NCI-H1092 treated with DMSO at 0.1 percent for 48 hours (cell line): ENCODE measurements at places on chromosomes 12 and 14.

GRCh38 chr12:105933671-105934665, 204.8 kb downstream of the NUAK1 start:
- no peak for DNase-seq

DNA sequence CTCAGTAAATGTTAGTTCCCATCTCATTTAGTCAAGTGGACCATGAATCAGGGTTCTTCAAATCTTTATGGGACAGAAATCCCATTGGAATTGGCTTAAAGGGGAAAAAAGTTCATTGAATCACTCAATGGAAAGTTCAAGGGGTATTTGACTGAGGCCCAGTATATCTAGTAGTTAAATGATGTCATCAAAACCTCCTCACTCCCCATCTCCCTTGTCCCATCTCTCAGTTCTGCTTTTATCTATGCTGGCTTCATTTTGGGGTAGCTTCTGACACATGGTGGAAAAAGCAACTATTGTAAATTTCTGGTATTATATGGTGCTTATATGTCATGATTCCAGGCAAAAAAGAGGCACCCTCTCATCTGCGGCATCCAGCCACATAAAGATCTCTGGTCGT, 51.9 kb downstream of the DAAM1 start:
- no peak for DNase-seq

GRCh38 chr14:100586403-100587085, 673 bp downstream of the BEGAIN start:
- no peak for DNase-seq

DNA sequence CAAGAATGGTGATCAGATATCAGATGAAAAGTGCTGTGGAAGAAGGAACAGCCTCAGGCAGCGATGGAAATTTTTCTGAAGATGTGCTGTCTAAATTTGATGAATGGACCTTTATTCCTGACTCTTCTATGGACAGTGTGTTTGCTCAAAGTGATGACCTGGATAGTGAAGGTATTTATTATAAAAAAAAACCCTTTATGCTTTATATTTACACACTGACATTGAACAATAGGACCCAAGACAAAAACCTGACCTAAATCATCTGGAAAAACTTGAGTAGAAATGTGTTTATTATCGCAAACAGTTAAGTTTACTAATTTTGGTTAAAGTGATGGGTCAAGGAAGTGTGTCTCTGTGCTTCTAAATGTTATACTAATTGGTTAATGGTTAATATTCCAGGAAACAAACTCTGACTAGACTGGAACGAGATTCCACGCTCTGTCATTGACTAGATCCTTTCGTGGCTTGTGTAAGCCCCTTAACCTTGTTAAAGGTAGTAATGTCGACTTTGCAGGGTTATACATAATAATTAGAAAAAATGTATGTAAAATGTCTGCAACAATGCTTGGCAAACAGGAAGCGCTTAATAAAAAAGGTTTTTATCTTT, 62.7 kb downstream of the LRRK2 start:
- DNase-seq = no peak

DNA sequence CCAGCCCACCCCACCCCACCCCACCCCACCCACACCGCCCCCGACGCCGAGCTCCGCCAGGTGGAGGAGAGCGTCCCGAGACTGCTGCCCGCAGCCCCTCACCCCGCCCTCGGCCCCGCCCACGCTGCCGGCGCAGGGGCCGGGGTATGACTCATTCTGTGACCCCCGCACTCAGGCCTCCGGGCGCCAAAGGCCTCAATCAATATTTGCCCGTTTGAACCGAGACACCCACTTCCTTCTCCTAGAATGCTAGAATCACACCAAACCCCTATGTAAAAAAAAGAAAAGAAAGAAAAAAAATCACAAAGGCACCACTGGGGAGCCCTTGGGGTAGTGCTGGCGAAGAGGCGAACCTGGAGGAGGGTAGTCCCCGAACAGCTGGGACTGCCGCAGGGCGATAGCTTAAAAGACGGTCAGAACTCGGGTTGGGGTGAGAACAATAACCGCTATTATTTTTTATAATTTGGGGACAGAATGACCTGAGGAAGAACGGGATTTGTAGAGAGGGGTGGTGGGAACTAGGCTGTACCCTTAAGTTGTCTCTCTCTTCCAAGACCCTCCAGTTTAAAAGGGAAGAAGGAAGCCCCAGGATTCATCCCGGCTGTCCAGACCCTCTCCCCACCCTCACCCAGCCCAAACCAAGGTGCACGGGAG, 894 bp downstream of the KRT8 start:
- DNase-seq = peak; percentile 50

DNA sequence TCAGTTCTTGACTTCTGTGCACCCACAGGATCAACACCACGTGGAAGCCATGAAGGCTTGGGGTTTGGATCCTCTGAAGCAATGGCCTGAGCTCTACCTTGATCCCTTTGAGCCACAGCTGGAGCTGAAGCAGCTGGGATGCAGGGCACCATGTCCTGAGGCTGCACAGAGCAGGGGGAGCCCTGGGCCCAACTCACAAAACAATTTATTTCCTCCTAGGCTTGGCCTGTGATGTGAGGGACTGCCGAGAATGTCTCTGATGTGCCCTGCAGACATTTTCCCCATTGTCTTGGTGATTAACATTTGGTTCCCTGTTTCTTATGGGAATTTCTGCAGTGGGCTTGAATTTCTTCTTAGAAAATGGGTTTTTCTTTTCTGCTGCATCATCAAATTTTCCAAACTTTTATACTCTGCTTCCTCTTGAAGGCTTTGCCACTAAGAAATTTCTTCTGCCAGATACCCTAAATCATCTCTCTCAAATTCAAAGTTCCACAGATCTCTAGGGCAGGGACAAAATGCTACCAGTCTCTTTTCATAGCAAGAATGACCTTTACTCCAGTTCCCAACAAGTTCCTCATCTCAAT, 288.2 kb downstream of the CCDC59 start:
- no peak for DNase-seq

- no peak for DNase-seq
Observed at GRCh38 chr14:101600891-101601605, 39.8 kb downstream of the DIO3 start.

GRCh38 chr12:109723311-109723881, 9.8 kb downstream of the FAM222A start:
- DNase-seq = peak; percentile 27

DNA sequence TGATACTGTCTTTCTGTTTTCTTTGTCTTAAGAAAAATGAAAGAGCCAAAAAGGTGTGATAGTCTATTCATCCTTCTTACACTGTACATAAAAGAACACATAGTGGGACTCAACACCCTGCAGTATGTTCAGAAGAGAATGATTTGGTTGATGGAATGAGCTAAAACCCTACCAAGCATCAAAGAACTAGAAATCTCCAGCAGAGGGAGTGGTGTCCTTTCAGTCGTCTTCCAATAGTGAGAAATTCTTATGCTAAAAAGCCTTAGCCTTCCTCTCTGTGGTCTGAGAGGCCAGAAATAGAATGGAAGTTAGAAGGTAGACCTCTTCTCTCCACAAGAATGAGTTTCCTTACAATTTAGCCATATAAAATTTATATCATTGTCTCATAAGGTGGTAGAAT, 393.4 kb upstream of the SEL1L start:
- DNase-seq = no peak

- no peak for DNase-seq
Observed at GRCh38 chr14:68564826-68565759, 227.8 kb downstream of the ZFP36L1 start.

DNA sequence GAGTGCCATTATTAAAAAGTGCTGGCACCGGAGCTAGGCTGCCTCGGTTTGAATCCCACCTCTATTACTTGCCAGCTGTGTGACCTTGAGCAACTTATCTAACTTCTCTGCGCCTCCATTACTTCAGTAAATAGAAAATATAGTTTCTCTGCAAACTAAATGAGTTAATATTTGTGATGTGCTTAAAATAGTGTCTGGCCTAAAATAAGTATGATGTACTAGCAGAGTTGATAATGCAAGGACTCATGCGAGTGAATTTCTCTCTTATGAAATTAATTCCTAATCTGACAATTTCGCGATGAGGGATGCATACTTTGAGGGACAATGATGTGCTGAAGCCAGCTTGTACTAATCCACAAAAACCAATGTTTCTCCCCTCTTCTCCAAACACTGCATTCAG, 180.8 kb upstream of the NTF3 start:
- DNase-seq = no peak

- no peak for DNase-seq
Observed at GRCh38 chr12:130765186-130765659, 49.1 kb upstream of the RIMBP2 start.

- DNase-seq = no peak
Observed at GRCh38 chr12:62657363-62657632, 190.7 kb downstream of the MON2 start.

- no peak for DNase-seq
Observed at GRCh38 chr12:64824130-64824499, 332 bp upstream of the TBC1D30 start.

DNA sequence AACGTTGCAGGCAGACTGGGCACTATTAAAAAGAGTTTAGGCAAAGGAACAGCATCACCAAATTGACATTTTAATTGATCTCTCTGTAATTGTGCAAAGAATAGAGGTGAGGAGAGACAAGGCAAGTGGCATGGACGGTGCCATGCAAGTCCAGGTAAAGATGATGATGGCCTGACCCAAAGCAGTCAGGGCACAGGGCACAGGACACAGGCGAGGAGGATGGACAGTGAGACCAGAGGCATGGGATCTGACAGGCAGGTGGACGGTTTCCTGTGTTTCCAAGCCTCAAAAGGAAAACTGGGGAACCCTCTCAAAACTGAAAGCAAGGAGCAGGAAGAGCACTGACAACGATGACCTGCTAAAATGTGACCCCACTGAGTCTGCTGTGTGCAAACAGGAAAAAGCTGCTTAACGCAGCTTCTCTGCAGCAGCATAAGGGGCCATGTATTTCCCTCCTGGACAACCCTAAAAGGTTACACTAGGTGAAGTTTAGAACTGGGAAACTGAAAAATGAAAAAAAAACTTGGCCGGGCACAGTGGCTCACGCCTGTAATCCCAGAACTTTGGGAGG, 50.9 kb downstream of the CLIP1 start:
- no peak for DNase-seq

- no peak for DNase-seq
Observed at GRCh38 chr12:42969355-42969754, 379.8 kb upstream of the PRICKLE1 start.

- DNase-seq = no peak
Observed at GRCh38 chr12:97903356-97903755, 440.8 kb downstream of the RMST start.

DNA sequence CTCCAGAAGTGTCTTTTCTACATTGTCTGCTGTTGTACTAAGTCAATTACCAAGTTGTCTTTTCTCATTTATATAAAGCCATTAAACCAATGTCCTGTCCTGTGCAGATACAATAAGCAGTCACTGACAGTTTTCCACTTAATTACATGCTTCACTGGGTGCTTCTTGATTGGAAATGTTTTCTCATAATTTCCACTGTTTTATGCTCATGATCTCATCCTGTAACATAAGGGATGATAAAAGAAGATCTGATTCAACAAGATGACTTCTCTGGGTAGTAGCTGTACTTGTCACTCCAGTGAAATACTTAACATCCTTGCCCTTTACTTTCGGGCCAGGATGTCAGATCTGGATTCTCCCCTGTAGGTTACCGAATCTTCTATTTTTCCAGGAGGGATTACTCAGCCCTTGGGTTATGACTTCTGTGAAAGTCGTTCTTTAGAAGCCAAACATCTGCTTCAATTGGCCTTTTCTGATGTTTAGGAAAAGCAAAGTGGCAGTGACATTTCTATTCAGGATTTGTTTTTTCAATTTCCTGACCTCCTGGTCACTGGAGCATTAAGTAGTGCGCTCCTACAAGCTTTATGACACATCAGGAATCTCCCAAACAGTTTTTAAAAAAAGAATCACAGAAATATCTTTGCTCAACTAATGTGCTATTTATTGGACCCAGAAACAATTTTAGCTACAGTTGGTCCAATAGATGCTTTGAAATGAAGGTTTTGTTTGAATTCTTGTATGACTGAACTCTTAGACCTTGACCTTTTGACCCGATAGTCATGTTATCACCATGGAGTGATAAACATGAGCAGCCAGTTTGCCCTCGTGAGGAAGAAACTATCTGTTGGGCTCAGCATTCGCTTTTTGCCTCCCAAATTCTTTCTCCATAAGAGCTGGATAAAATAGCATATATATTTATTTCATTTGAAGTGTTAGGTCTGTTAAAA, 234.5 kb upstream of the SSTR1 start:
- DNase-seq = no peak

DNA sequence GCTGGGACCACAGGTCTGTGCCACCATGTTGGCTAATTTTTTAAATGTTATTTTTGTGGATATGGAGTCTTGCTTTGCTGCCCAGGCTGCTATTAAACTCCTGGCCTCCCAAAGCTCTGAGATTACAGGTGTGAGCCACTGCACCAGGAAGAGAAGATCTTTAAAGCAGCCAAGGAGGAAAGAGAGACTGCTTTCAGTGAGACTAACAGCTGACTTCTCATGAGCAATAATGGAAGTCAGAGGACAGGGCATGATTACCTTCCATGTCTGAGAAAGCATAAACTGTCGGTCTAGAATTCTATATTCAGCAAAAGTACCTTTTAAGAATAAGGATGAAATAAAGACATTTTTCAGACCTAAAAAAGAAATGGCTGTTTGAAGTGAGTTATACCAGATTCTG, 57.3 kb upstream of the CHGA start:
- DNase-seq = no peak

GRCh38 chr12:130573766-130574165, 142.3 kb downstream of the RIMBP2 start:
- DNase-seq = no peak

DNA sequence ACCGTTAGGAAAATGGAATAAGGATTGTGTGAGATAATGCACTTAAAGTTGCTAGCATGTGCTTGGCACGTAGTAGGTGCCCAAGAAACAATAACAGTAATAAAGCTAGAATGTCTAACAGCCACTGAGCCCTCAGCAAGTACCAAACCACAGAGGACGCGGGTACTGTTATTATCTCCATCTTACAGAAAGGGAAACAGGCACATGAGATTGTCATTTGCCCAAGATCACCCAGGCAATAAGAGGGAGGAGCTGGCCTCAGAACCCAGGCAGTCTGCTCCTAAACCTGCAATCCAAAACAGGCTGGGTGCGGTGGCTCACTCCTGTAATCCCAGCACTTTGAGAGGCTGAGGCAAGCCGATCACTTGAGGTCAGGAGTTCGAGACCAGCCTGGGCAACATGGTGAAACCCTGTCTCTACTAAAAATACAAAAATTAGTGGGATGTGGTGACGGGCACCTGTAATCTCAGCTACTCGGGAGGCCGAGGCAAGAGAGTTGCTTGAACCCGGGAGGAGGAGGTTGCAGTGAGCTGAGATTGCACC, 5.1 kb upstream of the SDS start:
- DNase-seq = no peak

- DNase-seq = no peak
Observed at GRCh38 chr14:22802860-22803686, 12.2 kb downstream of the SLC7A7 start.

GRCh38 chr14:65946494-65946893, 534.0 kb downstream of the FUT8 start:
- DNase-seq = no peak

DNA sequence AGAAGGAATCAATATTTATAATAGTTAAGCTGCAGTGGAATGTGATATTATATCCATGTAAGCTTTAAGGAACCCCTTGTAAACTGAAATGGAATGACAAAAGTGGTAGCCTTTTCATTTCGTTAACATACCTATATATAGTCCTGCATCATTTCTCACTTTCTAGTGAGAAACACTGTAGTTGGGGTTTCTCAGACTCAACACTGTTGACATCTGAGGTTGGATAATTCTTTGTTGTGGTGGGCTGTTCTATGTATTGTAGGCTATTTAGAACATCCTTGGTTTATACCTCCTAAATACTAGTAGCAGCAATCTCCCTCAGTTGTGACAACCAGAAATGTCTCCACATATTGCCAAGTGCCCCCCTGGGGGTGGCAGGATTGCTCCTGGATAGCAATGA, 79.1 kb downstream of the RAD52 start:
- DNase-seq = no peak
